ENCODE measurements at places on chromosomes 11 and 22.

- DNase-seq = no peak
Observed at GRCh38 chr11:130474637-130475400, 26.4 kb downstream of the ADAMTS15 start.

GRCh38 chr11:68358416-68358815 lies 46.0 kb downstream of the LRP5 start:
- DNase-seq = no peak

DNA sequence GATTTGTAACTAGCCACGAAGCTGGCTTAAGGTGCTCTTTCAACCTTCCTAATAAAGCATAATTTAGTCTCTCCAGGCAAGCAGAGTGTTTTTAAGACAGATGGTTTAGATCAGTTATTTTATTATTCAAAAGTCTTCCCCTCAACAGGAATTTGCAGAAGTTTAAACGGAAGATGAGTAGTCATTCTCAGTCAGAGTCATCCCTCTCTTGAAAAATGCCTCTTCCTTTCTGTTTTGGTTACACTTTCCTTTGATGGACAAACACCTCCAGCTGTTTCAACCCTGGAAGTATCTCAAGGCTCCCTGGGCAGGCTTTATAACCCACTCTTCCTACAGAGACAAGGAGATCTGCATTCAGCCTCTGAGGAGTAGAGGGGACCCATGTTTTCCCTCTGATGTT lies 60.3 kb upstream of the POU2AF2 start:
- no peak for DNase-seq

- no peak for DNase-seq
Observed at GRCh38 chr11:11451501-11452005, 98.5 kb upstream of the CSNK2A3 start.

GRCh38 chr22:46755525-46755924 lies 6.9 kb upstream of the TBC1D22A start:
- no peak for DNase-seq

GRCh38 chr22:49138250-49138790 lies 689.4 kb downstream of the BRD1 start:
- no peak for DNase-seq

- DNase-seq = no peak
Observed at GRCh38 chr11:114163830-114164401, 104.4 kb downstream of the ZBTB16 start.

GRCh38 chr11:32034680-32035079 lies 56.2 kb upstream of the RCN1 start:
- DNase-seq = no peak

DNA sequence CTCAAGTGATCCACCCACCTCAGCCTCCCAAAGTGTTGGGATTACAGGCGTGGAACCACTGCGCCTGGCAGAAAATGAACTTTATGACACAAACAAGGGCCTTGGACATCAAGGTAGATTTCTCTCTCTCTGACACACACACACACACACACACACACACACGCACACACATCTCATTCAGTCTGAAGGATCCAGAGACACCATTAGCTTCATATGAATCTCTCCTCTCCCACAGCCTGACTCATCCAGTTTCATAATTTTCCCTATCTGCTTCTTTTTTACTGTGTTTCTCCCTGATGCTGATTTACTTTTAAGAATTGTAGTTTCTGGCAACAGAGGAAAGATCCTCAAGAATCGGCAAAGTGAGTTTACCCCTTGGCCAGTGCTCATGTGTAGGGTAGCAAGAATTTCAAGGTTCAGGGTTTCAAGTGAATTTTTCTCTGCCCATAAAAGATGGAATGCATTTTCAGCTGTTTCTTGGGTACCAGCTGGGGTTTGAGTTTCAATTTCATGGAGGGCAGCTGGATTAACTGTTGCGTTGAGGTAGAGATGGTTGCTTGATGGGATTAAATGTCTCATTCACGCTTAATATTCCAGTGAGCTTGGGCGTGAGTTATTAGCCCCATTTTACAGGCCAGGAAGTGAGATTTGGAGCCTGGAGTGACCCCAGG lies 3.5 kb downstream of the MYO18B start:
- no peak for DNase-seq

DNA sequence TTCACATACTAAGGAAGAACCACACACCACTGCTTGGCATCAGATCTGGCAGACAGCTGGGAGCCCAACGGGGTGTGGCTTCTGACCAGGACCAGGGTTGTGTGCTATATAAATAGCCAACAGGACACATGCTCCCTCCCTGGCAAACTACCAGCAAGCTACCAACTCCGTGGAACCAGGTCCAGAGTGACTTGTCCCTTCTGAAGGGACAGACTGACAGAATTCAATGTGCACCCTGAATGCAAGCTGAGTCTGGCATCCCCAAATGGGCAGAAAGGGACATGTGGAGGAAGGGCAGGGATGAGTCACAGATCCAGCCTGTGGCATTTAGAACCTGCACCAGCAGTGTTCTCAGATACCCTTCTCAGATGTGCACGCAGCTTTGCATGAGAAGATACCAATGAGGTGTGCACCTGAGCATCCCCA lies 92.9 kb downstream of the MICAL3 start:
- DNase-seq = no peak

- no peak for DNase-seq
Observed at GRCh38 chr11:74179234-74180052, 8.4 kb downstream of the PPME1 start.

GRCh38 chr11:100805506-100806199 lies 118.6 kb downstream of the ARHGAP42 start:
- DNase-seq = no peak

GRCh38 chr11:221998-222789 lies 13.9 kb downstream of the SIRT3 start:
- no peak for DNase-seq

GRCh38 chr22:50469377-50470305 lies 5.2 kb downstream of the SBF1 start:
- DNase-seq = no peak

- DNase-seq = no peak
Observed at GRCh38 chr22:30701872-30702271, 7.2 kb downstream of the OSBP2 start.

GRCh38 chr11:19432370-19433061 lies 191.8 kb upstream of the E2F8 start:
- DNase-seq = no peak

DNA sequence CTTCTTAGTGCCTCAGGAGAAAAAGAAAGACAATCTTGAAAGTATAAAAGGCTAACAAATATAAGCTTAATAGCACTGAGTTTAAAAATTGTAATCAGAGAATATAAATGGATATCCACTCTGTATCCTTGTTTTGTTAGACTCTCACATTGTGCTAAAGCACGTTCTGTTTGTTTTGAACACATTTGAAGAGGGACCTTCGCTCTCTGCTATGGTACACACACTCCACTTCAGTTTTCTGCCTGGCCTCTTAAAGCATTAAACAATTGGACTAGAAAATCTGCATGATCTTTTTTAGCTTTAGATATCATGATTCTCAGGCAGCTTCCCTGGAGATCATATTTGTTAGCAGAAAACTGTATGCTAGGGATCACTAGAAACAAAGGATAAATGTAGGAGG lies 40.3 kb upstream of the PGR start:
- DNase-seq = no peak

- no peak for DNase-seq
Observed at GRCh38 chr22:27751277-27752070, 50.1 kb downstream of the MN1 start.

DNA sequence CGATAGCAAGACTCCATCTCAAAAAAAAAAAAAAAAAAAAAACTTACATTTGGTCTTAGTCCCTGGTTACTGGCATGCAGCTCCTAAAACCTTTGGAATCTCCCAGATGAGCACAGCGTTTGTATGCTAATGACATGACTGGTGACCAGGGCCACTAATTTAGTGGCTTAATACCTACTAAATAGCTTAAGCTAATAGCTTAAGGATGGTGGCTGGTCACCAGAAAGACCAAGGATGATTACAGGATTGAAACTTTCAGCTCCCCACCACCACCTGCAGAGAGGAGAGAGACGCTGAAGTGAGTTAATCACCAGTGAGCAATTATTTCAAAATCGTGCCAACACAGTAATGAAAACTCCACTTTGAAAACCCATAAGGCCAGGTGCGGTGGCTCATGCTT lies 37.1 kb downstream of the DENND5A start:
- DNase-seq = no peak

DNA sequence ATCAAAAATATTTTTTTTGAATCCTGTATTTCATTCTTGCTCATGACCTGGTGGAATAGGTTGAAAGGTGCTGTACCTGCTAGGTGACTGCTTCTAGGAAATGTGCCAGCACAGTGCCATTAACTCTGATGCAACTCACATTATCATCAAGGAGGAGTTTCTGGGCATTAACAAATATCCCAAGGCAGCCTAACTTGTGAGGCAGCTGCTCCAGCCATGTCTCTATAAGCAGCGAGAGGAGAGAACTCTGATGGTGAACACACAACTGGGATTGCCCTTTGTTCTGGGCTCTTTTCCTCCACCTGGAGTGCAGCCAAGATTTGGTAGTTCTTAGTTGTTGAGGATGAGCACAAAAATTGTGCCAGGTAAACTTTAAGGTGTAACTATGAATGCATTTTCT lies 25.6 kb downstream of the HEPHL1 start:
- no peak for DNase-seq

DNA sequence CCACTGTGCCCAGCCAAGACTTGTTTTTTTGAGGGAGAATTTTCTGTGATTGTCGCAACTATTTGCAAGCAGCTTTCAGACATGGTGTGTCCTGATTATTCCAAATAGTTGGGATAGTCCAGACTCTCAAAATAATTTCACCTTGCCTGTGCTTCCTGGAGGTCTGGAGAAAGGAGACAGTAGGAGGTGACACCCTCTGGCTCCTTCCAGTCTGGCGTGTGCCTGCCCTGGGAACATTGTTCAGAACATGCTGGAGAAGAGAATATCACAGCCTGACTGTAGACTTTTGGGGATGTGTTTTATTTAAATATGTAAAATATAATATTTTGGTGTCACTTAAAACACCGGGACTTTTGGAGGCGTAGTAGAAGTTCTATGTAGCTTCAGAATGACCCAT lies 14.9 kb downstream of the ZNRF3 start:
- no peak for DNase-seq

- no peak for DNase-seq
Observed at GRCh38 chr11:61524963-61525587, 16.5 kb downstream of the LRRC10B start.

- DNase-seq = no peak
Observed at GRCh38 chr11:78339945-78340344, 77.7 kb downstream of the GAB2 start.
